BJ (cell line): ENCODE measurements at places on chromosomes 4 and X.

DNA sequence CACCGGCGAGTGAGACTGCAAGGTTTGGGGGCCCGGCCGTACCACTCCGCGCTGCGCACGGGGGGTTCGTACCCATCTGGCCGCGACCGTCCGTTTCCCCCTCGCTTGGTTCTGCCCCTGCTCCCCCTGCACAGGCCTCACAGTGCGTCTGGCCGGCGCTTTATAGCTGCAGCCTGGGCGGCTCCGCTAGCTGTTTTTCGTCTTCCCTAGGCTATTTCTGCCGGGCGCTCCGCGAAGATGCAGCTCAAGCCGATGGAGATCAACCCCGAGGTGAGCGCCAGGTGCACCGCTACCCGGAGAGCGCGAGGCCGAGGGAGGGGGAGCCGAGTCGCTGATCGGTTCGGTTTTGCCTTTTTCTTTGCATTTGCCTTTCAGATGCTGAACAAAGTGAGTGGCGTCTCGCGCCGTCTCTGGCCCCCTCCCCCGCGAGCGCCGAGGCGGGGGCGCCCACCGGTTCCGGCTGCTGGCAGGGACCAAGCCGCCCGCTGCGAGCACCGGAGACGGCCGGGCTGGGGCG lies at the start of gene UCHL1:
TSS of gene UCHL1 (plus strand) at position 189 of the 517 bp plus-strand sequence. CDS start at position 238, 49 bp downstream.
- no peak for DNase-seq

DNA sequence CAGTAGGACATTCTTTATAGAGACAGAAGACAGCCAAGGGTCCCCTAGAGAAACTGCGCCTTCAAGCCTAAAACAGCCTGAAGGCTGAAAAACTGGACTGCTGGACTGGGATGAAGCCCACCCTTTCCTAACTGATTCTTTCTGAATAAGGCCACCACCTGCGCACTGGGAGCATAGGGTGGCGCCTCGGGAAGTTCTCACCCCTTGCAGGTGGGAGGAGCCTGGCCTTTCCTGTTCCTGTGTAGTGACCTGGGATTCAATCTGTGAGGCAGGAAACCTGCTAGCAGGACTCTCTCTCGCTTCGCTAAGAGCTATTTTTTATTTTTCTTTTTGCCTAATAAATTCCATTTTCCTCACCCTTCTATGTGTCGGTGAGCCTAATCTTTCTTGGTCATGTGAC lies 61.8 kb upstream of the KLHL13 start:
- no peak for DNase-seq

DNA sequence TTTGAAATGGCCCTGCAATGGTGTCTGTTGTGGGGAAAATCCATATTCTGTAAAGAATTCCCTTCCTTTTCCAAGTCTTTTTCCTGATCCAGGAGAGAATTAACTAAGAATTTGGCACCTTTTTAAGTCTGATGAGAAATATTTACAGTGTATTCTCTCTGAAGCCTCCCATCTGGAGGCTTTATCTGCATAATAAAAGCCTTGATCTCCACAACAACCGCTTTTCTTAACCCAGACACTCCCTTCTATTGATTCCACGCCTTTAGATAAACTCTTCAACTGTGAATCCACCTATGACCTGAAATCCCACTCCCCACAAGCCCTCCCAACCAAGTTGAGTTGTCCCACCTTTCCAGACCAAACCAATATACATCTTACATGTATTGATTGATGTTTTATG lies 43.1 kb upstream of the TMPRSS11E start:
- DNase-seq: no peak

DNA sequence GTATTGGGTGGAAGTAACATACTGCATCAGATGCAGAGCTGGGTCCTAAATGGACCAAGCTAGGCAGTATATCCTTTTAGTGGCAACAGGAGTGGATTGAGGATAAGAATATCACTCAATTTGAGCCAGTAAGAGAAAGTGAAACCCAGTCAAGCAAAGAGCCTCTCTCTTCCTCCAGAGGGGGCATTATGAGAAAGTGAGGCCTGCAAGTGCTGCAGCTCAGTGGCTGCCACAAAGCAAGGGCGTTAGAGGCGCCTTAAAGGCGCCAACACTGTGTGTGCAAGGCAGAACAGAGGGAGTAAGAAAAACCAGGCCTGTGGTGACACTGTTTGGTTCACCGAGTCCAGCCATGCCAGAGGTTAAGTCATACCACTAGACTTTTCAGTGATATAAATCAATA lies 17.5 kb downstream of the STX18 start:
- no peak for DNase-seq

DNA sequence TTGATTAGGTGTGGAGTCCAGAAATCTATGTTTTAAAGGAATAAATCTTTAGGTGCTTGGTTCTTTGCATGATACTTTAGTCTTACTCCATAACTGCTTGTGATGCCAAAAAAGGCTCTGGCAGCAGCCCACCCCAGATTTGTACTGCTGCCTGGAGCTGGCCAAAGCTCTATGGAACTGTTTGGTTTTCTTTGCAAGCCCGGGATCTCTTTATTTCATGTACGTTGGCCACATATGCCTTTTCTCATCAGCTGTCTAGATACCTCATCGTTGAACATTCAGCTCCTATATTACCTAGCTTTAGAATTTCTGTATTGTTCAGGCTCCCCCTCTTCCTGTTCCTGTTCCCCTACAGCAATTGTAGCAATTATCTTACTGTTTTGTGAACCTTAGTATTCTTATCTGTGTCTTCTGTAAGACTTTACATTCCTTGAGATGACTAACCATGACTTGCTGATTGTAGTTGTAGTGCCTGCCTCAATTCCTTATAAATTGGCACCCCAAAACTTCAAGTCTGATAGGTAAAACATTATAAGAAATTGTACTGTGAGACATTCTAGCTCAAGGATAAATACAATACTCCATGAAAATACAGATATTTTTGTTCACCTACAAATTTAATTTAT lies 199.4 kb upstream of the GPRIN3 start:
- no peak for DNase-seq

GRCh38 chr4:177322266-177322665 lies 12.6 kb downstream of the NEIL3 start:
- no peak for DNase-seq

DNA sequence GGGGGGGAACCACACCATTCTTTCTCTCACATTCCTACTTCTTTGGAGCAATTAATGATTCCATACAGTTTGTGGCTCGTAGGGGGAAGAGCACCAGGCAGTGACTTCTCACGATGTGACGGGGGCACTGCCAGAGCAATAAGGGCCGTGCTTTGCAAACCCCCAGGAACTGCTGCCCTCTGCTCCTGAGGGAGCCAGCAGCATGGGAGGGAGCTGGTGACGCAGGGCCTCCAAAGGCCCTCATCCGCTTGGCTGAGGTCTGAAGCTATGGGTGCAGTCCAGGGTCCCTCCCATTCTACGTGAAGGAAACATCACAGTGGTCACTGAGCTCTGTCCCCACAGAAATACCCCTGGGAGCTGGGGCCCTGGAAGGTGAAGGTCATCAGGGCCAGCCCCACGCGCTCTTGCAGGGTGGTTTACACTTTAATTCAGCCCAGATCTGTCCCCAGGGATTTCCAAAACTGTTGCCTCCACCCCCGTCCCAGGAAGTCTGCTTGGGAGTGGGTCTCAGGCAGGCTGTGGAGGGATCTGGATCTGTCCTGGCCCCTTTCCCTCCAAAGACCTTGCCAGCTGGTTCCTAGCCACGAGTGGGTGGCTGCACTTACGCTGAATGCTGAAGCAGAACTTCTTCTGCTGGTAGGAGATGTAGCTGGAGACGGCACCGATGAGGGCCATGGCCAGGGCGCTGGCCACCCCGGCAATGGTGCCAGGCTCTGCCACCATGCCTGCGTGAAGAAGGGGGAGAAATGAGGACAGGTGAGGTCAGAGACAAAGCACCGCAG lies 82.6 kb downstream of the MTMR1 start:
- no peak for DNase-seq

DNA sequence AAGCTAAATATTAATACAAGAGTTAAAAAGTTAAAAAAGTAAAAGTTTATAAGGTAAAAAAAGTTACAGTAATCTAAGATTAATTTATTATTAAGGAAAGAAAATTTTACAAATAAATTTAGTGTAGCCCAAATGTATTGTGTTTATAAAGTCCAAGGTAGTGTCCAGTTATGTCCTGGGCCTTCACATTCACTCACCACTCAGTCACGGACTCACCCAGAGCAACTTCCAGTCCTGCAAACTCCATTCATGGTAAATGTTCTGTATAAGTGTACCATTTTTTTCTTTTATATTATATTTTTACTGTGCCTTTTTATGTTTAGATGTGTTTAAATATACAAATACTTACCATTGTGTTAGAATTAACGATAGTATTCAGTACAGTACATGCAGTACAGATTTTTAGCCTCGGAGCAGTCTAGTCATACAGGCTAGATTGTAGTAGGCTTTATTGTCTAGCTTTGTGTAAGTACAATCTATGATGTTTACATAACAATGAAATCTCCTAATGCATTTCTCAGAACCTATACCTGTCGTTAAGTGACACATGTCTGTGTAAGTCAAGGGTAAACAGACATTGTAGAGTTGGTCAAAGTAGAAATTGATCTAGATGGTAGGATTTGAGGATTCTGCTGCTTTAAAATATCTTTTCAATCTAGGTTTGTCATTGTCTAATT lies 197.7 kb downstream of the GC start:
- DNase-seq: no peak

DNA sequence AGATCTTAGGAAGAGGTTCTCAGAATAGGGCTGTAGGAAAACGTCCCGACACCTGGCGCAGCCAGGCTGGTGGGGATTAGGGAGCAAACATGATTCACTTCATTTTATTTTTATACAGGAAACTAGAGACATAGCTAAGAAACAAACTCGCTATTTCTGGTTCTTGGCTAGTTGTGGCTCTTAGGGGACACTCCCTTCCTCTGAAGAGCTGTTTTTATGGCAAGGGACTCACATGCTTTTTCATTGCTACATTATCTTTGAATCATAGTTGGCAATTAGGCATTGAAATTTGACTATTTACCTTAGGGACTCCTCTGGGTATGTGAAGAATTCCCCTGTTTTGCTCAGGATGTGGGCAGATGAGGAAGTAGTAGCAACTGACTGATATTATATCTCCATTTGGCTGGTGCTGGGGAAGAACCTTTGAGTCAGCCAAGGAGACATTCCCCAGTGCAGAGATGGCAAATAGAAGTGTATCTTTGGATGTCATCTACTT lies 174.5 kb downstream of the SMIM20 start:
- DNase-seq: peak; percentile 68

- DNase-seq: no peak
Measured at GRCh38 chr4:76339364-76339763, 32.8 kb downstream of the STBD1 start.

GRCh38 chrX:51931566-51932150 lies 38.2 kb downstream of the MAGED1 start:
- no peak for DNase-seq

- DNase-seq: no peak
Measured at GRCh38 chr4:34009951-34010350, 2234.4 kb downstream of the ARAP2 start.
